ENCODE measurements at places on chromosomes 16 and 17.

DNA sequence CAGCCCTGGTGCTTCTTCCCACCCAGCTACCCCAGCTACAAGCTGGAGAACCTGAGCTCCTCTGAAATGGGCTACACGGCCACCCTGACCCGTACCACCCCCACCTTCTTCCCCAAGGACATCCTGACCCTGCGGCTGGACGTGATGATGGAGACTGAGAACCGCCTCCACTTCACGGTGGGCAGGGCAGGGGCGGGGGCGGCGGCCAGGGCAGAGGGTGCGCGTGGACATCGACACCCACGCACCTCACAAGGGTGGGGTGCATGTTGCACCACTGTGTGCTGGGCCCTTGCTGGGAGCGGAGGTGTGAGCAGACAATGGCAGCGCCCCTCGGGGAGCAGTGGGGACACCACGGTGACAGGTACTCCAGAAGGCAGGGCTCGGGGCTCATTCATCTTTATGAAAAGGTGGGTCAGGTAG, 3.6 kb downstream of the GAA start:
- no peak for DNase-seq

DNA sequence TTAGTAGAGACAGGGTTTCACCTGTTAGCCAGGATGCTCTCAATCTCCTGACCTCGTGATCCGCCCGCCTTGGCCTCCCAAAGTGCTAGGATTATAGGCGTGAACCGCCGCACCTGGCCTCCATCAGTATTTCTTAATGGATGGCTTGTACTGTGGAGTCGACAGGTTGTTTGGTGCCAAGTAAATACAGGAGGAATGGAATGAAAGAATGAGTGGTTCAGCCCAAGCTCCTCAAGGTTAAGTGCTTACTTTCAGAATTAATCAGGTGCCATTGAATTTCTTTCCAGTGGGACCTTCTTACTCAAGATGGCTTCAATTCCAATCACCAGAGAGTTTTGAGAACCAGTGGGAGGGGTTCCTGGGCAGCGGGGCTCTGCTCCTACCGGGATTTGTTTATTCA, 25.0 kb downstream of the ALOX15 start:
- no peak for DNase-seq

DNA sequence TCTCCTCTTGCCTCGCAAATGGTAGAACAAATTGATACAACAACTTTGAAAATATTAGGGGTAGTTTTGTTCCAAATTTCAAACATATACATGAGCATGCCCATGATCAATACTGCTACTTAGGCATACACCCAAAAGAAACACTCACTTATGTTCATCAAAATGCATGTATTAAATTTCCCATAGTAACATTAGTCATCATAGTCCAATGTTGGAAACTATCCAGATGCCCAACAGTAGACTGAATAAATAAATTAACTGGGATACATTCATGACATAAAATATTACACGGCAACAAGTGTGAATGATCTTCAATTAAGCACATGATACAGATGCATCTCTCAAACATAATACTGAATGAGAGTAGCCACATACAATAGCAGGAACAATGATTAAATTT, 391.6 kb downstream of the CDH11 start:
- no peak for DNase-seq

DNA sequence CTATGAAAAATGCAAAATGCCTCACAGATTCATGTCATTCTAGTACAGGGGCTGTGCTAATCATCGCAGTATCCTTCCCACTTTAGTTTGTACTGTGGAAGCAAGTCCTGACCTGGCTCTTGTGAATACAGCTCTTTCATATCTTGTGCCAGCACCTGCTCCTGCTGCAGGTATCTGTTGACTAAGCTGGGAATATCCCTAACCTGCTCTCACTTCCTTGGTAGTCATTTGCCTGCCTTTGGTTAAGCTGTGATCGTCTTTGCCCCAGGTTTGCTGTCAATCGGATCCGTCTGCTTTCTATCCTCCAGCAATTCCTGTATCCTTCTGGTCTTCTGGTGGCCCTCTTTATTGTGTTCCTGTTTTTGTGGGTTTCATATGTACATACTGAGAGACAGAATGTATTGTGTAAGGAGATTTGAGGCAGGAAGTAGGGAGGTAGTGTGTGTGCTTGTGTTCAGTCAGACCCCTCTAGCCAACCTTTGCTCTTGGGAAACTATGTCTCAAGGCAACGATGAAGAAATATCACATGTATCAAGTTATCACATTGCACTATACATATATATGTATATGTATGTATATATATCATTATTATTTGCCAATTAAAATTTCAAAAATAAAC, 7.7 kb upstream of the GINS3 start:
- no peak for DNase-seq

DNA sequence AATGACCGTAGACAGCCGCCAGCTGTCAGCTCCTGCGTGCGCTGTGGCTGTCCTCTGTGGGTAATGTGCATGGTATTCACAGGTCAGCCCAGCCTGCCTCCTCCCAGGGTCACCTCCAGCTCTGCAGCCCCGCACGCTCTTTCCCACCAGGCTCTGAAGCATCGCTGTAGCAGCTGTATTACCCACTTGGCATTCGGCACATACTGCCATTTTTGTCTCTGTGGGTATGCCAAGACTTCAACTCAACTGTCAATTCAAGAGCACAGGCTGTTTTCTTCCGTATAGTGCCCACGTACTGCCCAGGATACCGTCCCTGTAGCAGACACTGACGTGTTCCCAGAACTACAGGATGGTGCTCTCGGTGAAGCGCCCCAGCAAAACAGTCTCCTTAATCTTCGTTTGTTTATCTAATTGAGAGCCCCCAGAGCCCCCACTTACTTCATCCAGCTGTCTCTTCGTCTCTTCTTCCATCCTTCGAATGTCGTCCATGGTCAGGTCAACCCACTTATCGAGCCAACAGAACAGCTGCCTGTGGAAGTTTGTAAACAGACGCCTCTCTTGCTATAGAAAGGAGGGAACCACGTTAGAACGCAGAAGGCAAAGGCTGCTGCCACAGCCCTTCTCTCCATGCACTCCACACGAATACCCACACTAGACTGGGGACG, 17.4 kb upstream of the INPP5K start:
- DNase-seq = no peak

GRCh38 chr17:45325810-45326209, 9.0 kb upstream of the MAP3K14 start:
- no peak for DNase-seq

- DNase-seq = no peak
These were observed 29.4 kb downstream of the RBFOX3 start for GRCh38 chr17:79581324-79581932.

DNA sequence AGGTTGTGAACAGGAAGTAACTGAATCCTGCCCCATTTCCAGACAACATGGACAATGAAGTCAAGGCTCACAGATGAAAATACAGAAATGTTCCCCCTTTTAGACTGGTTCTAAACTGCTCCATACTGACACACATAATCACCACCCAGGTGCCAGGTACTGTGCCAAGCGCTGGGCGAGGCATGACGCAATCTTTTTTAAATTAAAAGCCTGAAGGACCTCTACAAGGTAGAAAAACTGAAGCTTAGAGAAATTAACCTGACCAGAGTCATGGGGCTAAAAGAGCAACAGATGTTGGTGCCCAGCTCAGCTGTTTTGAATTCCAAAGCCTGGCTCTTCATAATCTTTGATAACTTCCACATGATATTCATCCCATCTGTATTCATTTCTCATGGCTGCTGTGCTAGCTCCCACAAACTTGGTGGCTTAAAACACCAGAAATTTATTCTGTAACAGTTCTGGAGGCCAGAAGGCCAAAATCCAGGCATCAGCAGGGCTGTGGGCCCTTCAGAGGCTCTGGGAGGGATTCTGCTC, 4.9 kb upstream of the RAB11FIP4 start:
- no peak for DNase-seq

DNA sequence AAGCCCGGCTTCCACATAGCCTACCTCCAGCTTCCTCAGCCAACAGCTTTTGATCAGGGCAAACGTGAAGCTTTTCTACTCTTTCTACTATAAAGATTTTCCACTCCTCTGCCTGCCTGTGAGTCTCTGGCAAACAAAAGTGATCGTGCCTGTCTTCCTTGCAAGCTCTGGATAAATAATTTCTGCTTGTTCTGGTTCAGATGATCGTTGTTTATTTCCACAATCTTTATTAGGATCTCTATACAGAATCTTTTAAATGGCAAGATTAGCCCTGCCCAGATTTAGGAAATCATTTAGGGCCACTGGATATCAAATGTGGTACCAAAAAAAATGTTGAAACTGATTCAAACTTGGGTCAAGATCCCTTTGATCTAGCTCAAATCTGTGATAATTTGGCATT, 20.4 kb downstream of the KCNJ16 start:
- no peak for DNase-seq

GRCh38 chr17:36501351-36501750, 14.9 kb downstream of the ZNHIT3 start:
- DNase-seq = no peak

- peak; percentile 67 for DNase-seq
These were observed 6.5 kb upstream of the NUBP1 start for GRCh38 chr16:10737068-10737625.

DNA sequence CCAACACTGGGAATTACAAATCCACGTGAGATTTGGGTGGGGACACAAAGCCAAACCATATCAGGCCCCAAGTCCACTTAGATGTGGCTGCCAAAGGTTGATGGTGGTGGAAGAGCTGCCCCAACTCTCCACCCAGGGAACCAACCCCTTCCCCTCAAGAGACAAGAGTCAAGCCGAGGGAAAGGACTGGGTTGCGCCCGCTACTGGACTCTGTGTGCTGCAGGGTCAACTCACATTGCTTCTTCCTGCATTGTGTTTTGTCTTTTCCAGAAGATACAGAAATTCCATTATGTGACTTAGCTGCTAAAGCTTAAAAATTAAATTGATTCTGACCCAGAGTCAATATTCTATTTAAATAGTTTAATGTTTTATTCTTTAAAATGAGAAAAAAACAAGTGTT, 58.5 kb downstream of the ADAMTS18 start:
- peak; percentile 17 for DNase-seq
